Purkinje cell (primary cell): ENCODE measurements at places on chromosomes 6 and 20. TPM values are rescaled to one million over a fixed set of nuclear protein-coding genes. Genes with fewer than 3 reads are reported as not detected.

The RSPH9 gene
- polyA plus RNA-seq = 0.39 TPM in 1 of 2 replicates, not detected in the other

The TRDN gene
- 0.30 TPM in 1 of 2 replicates, not detected in the other for polyA plus RNA-seq

The SLC22A2 gene
- polyA plus RNA-seq = not detected in 2 replicates

The ACSS2 gene
- 13.0 and 24.7 TPM in 2 replicates for polyA plus RNA-seq

The TCF21 gene
- not detected in 2 replicates for polyA plus RNA-seq

The GPLD1 gene
- polyA plus RNA-seq = 5.4 and 6.0 TPM in 2 replicates

The DYNLT2 gene
- polyA plus RNA-seq = 2.8 and 4.0 TPM in 2 replicates

The CDSN gene
- not detected in 2 replicates for polyA plus RNA-seq
